ENCODE measurements at places on chromosomes 5 and 9.

GRCh38 chr5:121963392-121963791, 1.6 kb downstream of the SRFBP1 start:
- DNase-seq: no peak

GRCh38 chr9:112717661-112718331, at the start of gene INIP:
INIP (minus strand) TSS chr9:112718117; CDS start chr9:112716485, 1,632 bp downstream.
- DNase-seq: peak; percentile 97

GRCh38 chr9:10387282-10387681, 225.5 kb downstream of the PTPRD start:
- no peak for DNase-seq

- no peak for DNase-seq
Measured at GRCh38 chr5:156423597-156423996, 96.6 kb downstream of the SGCD start.

- no peak for DNase-seq
Measured at GRCh38 chr5:160450164-160450932, 28.7 kb downstream of the PTTG1 start.

DNA sequence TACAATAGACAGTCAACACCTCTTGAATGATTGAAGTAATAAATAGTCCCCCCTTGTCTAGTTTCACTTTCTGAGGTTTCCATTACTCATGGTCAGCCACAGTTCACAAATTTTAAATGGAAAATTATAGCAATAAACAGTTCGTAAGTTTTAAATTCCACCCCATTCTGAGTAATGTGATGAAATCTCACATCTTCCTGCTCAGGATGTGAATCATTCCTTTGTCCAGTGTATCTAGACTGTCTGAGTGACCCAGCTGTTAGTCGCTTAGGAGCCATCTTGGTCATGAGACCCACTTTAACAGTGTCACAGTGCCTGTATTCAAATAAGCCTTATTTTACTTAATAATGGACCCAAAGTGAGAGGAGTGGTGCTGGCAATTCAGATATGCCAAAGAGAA, 311.6 kb upstream of the PRR16 start:
- peak; percentile 78 for DNase-seq

- DNase-seq: no peak
Measured at GRCh38 chr9:115106001-115106400, 12.0 kb downstream of the TNC start.

GRCh38 chr5:12384005-12384404, 479.8 kb upstream of the CTNND2 start:
- DNase-seq: no peak

DNA sequence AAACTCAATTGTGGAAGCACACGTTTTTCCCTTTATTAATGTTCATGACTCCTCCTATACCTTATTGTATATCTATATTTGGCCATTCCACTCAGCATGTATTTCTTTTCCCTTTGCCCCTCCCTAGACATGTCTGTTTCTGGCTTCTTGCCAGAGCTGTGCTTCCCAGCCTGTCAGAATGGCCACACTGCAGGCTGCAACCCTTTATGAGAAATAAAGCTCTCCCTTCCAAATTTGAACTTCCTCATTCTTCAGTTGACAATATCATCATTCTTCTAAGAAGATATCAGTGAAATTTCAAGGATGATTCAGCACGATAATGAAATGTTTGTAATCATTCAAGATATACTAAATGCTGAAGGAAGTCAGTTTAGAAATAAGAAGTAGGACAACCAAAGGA, 107.6 kb upstream of the PRSS3 start:
- DNase-seq: no peak

GRCh38 chr9:32331240-32331639, 53.2 kb upstream of the ACO1 start:
- no peak for DNase-seq

GRCh38 chr5:151173711-151174611, 16.4 kb upstream of the ANXA6 start:
- DNase-seq: no peak

DNA sequence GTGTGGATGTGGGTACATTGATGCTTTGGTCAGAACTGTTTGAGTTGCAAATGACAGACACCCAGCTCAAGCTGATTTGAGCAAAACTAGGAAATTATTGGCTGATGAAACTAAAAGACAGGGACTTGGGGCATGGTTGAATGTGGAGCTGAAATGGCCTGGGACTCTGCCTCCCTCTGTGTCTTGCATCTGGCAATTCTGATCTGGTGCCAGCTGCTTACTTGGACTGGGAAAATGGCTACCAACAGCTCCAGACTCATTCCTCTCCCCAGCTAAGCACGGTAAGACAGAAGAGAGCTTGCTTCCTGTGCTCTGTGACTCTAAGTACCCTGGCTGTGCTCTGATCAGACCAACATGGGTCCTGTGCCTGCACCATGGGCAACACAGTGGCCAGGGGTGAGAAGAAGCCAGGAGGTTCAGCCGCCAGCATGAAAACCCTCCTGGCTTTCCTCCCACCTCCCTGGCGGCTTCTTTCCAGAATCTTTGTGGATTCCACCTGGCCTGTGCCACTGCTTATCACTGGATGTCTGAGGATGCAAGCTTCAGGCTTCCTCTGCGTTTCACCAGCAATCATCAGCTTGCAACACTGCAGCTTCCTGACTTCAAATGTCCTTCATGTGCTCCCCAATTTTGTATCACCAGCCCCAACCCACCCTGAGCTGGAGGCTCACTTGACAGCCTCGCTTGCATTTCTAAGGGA, 44.1 kb downstream of the C5orf15 start:
- DNase-seq: no peak

GRCh38 chr5:168654211-168654721, 75.1 kb upstream of the PANK3 start:
- DNase-seq: peak; percentile 97

- no peak for DNase-seq
Measured at GRCh38 chr9:68780380-68780712, 75.3 kb downstream of the PIP5K1B start.

DNA sequence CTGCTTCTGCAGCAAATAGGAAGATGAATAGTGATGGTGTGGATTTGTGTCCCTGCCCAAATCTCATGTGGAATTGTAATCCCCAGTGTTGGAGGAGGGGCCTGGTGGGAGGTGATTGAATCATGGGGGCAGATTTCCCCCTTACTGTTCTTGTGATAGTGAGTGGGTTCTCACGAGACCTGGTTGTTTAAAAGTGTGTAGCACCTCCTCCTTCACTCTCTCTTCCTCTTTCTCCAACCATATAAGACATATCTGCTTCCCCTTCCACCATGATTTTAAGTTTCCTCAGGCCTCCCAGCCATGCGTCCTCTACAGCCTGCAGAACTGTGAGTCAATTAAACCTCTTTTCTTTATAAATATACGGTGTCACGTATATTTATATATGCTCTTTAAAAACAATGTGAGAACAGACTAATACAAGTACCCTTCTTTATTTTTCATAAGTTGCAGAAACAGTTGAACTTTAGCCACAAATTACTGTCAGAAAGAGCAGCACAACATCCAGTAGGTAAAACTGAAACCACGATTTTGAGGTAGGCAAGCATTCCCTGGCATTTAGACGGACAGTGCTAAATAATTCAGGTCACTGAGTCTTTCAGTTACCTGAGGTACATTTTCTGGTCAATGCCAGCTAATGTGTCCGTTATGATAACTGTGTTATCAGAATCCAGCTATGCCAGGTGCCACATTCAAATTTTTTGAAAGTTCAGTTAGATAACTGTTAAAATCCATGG, 79.3 kb upstream of the SPEF2 start:
- no peak for DNase-seq

- DNase-seq: no peak
Measured at GRCh38 chr9:109086221-109086620, 33.5 kb downstream of the TMEM245 start.

DNA sequence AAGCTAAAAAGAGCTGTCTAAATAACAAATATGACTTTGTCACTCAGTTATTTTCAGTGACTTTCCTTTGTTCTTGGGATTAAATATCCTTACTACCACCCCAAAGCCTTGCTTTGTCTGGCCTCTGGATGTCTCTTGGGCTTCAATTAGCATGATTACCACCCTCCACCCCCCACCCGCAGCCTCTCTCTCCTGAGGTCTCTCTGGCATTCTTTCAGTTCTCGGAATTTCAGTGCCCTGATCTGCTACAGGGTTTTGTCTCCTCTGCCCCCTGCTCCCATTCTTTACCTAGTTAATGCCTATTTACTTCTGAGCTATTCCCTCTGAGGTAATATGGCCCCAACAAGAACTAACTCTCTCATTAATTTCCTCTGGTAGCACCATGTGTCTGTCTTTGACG, 376.4 kb downstream of the DEPDC1B start:
- no peak for DNase-seq

- no peak for DNase-seq
Measured at GRCh38 chr9:91503673-91504081, 80.0 kb upstream of the NFIL3 start.

DNA sequence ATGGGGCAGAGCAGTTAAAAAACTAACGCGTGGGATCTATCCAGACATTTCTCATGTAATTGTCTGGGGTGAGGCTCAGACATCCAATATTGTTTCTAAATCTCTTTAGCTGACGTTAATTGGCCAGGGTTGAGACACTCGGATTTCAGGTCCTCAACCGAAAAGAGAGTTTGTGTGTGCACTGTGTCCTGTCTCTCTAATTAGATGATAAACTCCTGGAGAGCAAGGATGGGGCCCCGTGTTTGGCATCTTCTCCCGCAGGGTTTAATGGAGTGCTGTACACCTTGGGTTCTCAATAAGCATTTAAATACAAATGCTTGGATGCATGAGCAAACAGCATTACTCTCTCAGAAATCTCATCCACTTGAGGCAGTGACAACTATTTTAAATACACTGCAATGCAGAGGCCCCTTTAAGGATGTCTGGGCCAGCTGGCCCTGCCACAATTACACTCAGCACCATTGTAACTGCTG, 139.6 kb downstream of the MTX3 start:
- no peak for DNase-seq

GRCh38 chr5:72366324-72366976, 46.3 kb downstream of the PTCD2 start:
- peak; percentile 90 for DNase-seq

GRCh38 chr9:87890837-87891236, 8.2 kb downstream of the SPATA31E1 start:
- DNase-seq: no peak

DNA sequence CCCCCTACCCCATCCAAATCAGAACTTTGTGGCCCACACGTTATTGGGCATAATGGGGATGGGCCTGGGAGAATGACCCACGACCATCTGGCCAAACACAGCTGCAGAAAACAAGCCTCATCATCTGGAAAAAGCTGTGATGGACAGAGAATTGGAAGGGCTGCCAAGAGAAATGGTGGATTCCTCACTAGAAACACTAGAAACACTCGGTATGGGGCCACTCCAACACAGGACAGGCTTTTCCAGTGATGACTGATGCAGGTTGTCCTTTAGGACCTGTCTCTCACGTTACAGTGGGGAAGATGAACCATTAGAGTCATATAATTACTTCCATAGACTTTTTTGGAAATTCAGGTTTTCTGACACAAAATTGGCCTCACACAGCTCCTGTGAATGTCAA, 172.4 kb upstream of the TARS1 start:
- no peak for DNase-seq

DNA sequence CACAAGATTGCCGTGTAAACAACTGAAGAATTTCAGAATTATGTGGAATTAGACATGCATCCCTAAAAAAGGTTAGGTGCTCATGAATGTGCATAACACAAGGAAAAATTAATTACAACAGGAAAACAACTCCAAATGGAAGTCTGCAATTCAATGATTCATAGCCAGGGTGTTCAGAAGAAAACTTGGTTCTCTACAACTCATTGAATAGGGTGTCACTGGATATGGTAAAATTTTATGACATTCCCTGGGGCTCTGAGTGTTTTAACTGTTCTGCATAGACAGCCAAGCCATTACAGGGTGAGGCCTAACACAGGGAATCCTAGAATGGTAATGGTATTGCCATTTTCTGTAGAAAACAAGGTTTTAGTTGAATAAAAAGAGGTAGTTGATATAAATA, 24.4 kb upstream of the ZSWIM6 start:
- no peak for DNase-seq

Measured in adipocyte (in vitro differentiated cells).